ENCODE measurements at places on chromosomes 7 and 10.

GRCh38 chr7:104895522-104896236 is 118.3 kb upstream of the KMT2E start:
- DNase-seq, result no peak

GRCh38 chr7:91541641-91542040 is 277.4 kb downstream of the FZD1 start:
- DNase-seq, result no peak

DNA sequence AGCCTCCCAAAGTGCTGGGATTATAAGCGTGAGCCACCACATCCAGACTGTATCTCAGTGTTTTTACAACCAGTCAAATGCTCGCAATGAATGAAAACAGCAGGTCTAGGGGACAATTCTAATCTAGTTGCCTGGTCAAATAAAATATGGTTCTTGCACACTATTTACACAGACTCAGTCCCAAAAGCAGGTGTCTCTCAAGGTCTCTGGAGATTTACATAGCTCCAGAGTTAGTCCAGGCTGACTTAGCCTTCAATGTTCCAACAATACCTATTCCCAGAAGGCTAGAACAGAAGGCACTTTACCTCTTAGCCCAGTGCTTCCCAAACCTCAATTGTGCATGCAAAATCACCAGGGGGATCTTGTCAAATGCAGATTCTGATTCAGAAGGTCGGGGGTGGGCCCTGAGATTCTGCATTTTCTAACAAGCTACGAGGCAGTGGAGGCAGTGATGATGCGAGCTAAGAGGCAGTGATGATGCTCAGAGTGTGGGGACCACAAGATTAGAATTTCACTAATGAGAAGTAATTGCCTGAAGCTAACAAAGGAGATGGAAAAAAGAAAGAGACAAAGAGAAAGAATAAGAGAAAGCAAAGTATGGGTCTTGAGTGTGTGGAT is 6.4 kb downstream of the KIAA1549 start:
- DNase-seq, result no peak

GRCh38 chr10:67151471-67151870 is 225.6 kb downstream of the LRRTM3 start:
- DNase-seq, result no peak

DNA sequence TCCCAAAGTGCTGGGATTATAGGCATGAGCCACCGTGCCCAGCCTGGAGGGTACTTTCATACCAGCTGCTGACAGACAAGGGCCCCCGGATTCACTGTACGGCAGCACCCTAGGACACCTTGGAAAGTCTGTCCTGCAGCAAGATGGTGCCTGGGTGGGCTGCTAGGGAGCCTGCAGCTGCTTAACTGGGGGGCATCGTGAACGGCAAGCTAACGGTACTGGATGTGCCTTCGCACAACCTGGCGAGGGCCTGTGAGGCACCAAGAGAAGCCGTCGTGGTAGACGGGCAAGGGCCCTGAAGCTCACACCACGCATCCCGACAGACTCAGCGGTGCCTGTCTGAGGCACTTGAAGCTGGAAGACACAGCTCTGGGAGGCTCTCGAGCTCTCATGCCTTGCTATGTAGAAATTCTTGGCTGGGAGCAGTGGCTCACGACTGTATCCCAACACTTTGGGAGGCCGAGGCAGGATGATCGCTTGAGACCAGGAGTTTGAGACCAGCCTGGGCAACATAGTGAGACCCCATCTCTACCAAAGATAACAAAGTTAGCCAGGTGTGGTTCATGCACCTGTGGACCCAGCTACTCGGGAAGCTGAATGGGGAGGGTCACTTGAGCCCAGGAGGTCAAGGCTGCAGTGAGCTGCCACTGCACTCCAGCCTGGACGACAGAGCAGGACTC is 9.4 kb downstream of the BRAT1 start:
- DNase-seq, result no peak

DNA sequence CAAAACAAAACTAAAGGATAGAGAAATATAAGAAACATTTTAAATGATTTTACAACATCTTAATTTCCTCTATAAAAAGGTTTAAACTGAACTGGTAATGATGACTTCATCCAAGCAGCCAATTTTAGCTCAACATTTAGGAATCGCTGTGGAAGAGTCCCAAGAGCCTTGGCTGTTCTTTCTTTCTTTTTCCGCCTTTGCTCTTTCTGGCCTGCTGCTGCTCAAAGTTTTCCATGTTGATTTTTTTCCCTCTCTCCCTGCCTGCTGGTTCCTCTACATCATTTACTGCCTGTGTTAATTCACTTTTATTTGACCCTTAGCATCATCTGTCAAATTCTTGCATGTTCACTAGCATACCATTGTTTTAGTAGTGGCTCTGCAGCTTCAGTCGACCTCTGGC is 146.9 kb downstream of the EVX1 start:
- no peak for DNase-seq

- DNase-seq, result no peak
Observed at GRCh38 chr7:77729574-77730348, 33.5 kb downstream of the RSBN1L start.

- no peak for DNase-seq
Observed at GRCh38 chr10:104452977-104453376, 99.3 kb downstream of the CFAP58 start.

DNA sequence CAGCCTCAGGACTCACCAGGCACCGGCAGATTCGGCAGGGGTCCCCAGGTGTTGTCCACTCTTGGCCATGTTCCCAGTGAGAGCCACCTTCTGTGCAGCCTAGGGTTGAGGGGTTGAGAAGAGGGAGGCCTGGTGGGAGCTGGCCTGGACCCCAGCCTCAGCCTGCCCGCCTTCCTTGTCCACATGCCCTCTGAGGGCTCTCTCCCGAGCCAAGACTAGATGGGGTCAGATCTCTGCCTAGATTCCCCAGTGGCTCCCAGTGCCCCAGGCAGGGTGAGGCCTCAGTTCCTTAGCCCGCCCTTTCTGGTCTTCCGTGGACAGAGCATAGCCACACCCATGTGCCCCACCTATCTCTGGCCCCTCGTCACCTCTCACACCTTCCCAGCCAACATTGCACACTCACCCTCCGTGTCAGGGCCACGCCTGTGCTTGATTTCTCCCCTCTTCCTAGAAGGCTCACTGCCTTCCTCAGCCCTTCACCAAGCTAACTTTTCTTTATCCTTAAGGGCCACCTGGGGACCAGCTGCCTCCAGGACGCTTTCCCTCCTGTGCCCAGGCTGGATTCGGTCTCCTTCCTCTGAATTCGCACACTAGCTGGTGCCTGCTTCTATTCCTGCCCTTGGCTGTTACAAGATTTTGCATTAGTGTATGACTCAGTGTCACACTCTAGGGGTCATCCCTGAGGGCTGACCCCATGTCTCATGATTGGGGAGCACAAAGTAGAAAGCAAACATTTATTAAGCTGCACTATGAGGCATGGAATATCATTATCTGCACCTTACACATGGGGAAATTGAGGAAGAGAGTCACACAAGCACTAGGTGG is 7.5 kb downstream of the KCP start:
- DNase-seq, result no peak

- DNase-seq, result no peak
Observed at GRCh38 chr7:11616466-11616865, 215.5 kb downstream of the THSD7A start.

GRCh38 chr7:87935384-87935706 is 1.3 kb downstream of the ADAM22 start:
- DNase-seq, result no peak
